A549 treated with AZD2906 at 1 μM for 4 hours (cell line): ENCODE measurements at places on chromosomes 2 and 18. TPM values are rescaled to one million over a fixed set of nuclear protein-coding genes. Genes with fewer than 3 reads are reported as not detected.

The NCKAP1 gene
- 87.3 to 111 TPM (median 101 TPM) in 5 replicates for total RNA-seq

The CD8A gene
- 0.18 to 0.55 TPM (median 0.24 TPM) in 5 replicates for total RNA-seq

The EFHD1 gene
- 3.5 to 5.3 TPM (median 4.2 TPM) in 5 replicates for total RNA-seq

The SP110 gene
- total RNA-seq, result 6.4 to 9.9 TPM (median 7.7 TPM) in 5 replicates

The KLHL30 gene
- total RNA-seq, result 0.16 to 0.25 TPM (median 0.22 TPM) in 5 replicates

The LANCL1 gene
- 18.2 to 29.2 TPM (median 27.3 TPM) in 5 replicates for total RNA-seq

The ST6GAL2 gene
- 9.5 to 16.9 TPM (median 13.1 TPM) in 5 replicates for total RNA-seq

The EGR4 gene
- total RNA-seq, result 0.19 to 0.32 TPM (median 0.25 TPM) in 5 replicates

The ACVR2A gene
- 2.9 to 4.2 TPM (median 3.2 TPM) in 5 replicates for total RNA-seq

The TCF23 gene
- total RNA-seq, result not detected in 5 replicates

The DSC1 gene
- not detected in 5 replicates for total RNA-seq

The BUB1 gene
- total RNA-seq, result 33.7 to 43.6 TPM (median 36.3 TPM) in 5 replicates

The TMEM178A gene
- total RNA-seq, result 0.10 to 0.16 TPM (median 0.13 TPM) in 5 replicates

The LINC00305 gene
- total RNA-seq, result not detected in 5 replicates

The KCTD1 gene
- 33.0 to 39.4 TPM (median 35.6 TPM) in 5 replicates for total RNA-seq

The OSBPL6 gene
- total RNA-seq, result 5.8 to 7.4 TPM (median 6.1 TPM) in 5 replicates

The MAL gene
- total RNA-seq, result 0.14 to 0.34 TPM (median 0.25 TPM) in 5 replicates

The CD207 gene
- not detected in 5 replicates for total RNA-seq

The TXNDC2 gene
- total RNA-seq, result 0.06 to 0.41 TPM (median 0.08 TPM) in 5 replicates

The TTLL4 gene
- total RNA-seq, result 22.3 to 26.4 TPM (median 24.4 TPM) in 5 replicates

The RAD51AP2 gene
- total RNA-seq, result not detected in 5 replicates

The FBXO48 gene
- 0.40 to 0.61 TPM (median 0.56 TPM) in 5 replicates for total RNA-seq

The CFC1B gene
- not detected in 5 replicates for total RNA-seq

The NEU2 gene
- total RNA-seq, result not detected in 5 replicates

The SAG gene
- total RNA-seq, result not detected in 5 replicates

The TUBA3E gene
- 5.2 to 8.8 TPM (median 6.9 TPM) in 5 replicates for total RNA-seq

The MAT2A gene
- total RNA-seq, result 540 to 610 TPM (median 553 TPM) in 5 replicates
